Activated B cell treated with CpG ODN at 0.5 μM for 24 hours (primary cell): ENCODE measurements at places on chromosomes 13 and 19.

- no peak for DNase-seq
These were observed 33.6 kb upstream of the NANOS3 start for GRCh38 chr19:13843104-13843921.

DNA sequence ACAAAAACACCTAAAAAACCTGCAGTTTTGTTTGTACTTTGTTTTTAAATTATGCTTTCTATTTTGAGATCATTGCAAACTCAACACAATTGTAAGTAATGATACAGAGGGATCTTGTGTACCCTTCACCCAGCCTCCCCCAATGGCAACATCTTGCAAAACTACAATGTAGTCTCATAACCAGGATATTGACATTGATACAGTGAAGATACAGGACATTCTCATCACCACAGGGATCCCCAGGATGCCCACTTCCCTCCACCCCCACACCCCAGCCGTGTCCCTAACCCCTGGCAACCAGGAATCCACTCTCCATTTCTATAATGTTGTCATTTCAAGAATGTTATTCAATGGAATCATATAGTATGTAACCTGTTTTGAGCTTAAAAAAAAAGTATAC lies 10.3 kb upstream of the C5AR2 start:
- no peak for DNase-seq

- no peak for DNase-seq
These were observed 343.6 kb downstream of the FGF9 start for GRCh38 chr13:22014469-22014868.

DNA sequence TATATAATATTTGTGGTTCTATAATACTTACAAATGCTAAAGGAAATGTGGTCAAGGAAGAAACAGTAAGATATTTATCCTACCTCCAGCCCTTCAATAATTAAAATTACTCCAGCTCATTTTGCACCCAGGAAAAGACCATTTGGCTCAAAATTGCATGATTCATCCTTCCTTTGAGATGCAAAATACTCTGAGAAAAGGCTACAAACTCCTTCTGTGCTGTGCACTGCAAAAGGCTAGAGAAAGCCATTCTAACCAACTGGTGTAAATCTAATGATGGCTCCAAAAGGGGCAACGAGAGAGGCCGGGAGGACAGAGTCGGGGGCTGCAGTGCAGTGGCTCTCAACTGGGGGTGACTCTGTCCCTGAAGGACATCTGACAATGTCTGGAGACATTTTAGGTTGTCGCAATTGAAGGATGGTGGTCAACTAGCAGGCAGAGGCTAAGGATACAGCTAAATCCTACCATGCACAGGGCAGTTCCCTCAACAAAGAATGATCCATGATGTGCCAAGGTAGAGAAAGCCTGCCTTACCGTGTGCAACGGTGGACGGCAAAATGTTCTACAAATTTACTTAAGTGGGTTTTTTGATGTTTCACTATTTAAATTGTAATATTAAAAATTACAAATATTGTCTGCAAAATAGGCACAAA lies 32.6 kb downstream of the SLC7A1 start:
- DNase-seq = no peak

DNA sequence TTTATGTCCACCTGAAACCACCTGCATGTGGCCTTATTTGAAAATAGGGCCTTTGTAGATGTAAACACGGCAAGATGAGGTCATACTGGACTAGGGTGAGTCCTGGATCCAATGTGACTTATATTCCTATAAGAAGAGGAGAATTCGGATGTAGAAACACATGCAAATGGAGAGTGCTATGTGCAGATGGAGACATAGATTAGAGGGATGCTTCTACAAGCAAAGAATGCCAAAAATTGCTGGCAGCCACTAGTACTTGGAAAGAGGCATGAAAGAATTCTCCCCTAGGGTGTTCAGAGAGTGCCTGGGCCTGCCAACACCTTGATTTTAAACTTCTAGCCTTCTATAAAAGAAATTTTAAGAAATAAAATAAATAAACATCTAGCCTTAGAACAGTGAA lies 226.1 kb downstream of the RFC3 start:
- DNase-seq = no peak

- DNase-seq = no peak
These were observed 58.8 kb upstream of the C1QTNF9B start for GRCh38 chr13:23956106-23956505.

- no peak for DNase-seq
These were observed 62.1 kb upstream of the ZNF536 start for GRCh38 chr19:30309905-30310601.

GRCh38 chr19:23956051-23956450 lies 41.4 kb downstream of the ZNF726 start:
- no peak for DNase-seq

GRCh38 chr19:18762125-18763023 lies 28.7 kb downstream of the COMP start:
- DNase-seq = no peak
